ENCODE measurements at places on chromosomes 7 and 10.

- no peak for DNase-seq
These were observed 115.7 kb downstream of the PRKAG2 start for GRCh38 chr7:151761231-151761630.

DNA sequence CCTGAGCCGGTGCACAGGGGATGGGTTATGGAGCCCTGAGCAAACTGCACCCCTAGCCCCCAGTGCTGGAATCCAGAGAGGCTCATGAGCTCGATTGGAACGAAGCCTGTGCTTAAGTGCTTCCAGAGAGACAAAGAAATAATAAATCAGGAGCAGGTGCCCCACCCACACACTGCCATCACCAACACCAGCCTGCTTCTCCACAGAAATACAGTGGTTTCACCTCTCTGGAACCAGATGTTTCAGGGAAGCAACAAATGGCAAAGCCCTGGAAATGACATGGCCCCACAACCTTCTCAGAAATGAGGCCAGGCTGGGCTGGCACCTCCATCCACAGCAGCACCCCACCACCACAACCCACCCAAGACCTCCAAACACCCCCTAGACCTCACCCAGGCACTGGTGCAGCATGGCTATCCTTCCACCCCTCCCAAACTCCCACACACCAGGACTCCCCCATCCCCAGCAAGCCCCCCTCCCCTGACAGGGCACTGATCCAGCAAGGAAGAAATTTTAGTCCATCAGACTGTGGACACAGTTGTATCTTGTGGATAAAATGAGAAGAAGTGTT, 4.1 kb upstream of the SLC18A3 start:
- DNase-seq = no peak

DNA sequence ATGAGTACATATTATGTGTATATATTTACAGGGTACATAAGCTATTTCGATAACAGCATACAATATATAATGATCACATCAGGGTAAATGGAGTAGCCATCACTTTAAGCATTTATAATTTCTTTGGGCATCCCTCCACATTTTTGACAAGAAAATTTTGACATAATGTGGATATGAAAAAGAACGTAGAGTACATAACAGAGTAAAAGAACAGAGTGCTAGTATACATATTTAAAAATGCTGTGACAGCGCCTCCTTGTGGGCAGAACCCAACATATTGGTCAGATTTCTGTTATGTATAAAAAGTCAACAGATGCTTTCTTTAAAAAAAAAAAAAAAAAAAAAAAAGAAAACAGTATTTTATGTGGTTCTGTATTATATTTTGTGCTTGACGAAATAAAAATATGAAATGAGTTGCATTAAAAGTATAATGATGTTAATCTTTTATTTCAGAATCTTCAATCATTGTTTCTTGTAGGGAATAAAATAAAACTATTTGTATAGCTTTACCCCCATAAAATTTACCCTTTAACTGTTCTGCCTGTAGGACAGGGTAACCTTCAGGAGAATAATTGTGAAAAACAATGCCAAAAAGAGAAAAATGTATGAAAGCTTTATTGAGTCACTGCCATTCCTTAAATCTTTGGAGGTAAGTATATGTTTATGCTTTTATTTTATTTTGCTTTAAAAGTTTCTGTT, 18.3 kb upstream of the HBP1 start:
- peak; percentile 53 for DNase-seq

DNA sequence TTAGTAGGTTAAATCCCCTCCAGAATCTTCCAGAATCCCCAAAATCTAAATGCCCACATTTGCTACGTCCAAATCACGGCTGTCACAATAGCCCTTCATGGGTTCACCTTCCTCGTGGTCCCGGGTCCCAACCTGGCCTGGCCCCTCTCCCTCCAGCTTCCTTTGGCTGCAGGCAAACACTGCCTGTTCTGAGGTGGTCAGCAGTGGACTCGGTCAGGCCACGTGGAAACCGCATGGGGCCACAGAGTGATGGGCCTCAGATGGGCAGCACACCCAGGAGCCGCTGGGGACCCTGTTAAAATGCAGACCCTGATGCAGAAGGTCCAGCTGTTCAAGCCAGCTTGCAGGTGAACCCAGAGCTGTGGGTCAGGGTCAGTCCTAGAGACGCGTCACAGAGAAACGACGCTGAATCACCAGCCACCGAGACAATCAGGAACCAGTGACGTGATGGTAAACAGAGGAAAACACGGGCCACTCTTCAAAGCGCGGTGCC, 588.6 kb downstream of the DNAJB6 start:
- DNase-seq = no peak
